ENCODE measurements at places on chromosomes 7 and 10.

GRCh38 chr7:4144172-4144701, 537.9 kb upstream of the FOXK1 start:
- ATAC-seq, result peak; percentile 29

DNA sequence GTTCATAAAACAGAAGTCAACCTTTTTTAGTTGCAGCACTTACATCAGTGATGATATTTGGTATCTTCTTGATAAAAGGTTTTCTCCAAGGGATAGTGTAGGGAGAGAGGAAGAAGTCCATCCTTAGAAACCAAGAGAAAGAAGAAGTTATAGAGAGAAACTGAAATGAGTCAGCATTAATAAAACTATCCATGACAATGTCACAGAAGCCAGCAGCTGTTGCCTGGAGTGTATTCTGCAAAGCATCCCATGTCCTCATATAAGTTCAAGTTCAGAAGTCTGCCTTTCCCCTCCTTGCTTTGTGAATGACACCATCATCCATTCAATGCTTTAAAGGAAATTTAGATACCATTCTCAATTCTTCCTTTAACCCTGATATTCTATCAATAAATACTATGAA, 14.4 kb upstream of the COL1A2 start:
- no peak for ATAC-seq

GRCh38 chr7:2004841-2005725, 227.7 kb downstream of the MAD1L1 start:
- no peak for ATAC-seq

DNA sequence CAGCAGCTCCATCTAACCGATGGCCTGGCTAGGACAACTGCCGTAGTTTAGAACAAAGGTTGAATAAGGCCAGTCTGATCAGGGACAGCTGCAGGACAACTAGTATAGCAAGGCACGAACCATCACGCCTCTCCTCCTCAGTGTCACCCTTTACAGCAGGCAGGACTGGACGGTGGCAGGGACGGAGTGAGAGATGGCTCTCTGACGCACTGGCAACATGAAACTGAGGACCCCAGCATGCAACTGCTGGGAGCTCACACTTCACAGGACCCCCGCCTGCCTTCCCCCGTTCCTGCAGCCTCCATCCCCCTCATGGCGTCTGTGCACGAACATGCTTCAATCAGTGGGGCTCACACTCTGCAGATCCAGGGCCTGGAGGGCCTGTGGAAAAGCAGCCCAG, 53.7 kb downstream of the ZRANB1 start:
- no peak for ATAC-seq

DNA sequence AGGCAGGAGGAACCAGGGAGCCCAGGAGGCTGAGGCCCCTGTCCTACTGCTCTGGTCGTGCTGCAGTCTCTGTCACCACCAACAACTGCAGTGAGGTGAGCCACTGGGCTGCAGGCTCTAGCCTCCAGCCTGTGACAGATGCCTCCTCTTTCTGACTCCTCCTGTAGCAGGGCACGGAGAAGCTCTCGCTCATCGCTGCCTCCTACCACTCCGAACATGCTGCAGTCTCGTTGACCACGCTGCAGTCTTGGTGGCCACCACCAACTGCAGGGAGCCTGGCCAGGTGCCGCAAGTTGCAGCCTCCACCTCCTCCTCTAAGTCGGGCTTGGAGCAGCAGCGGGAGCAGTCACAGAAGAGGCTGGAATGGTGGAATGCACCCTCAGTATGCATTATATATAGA, 22.1 kb upstream of the VOPP1 start:
- ATAC-seq, result no peak

- ATAC-seq, result no peak
Measured at GRCh38 chr7:38615665-38616064, 15.5 kb downstream of the AMPH start.

- no peak for ATAC-seq
Measured at GRCh38 chr10:110170142-110170971, 37.0 kb upstream of the MXI1 start.

DNA sequence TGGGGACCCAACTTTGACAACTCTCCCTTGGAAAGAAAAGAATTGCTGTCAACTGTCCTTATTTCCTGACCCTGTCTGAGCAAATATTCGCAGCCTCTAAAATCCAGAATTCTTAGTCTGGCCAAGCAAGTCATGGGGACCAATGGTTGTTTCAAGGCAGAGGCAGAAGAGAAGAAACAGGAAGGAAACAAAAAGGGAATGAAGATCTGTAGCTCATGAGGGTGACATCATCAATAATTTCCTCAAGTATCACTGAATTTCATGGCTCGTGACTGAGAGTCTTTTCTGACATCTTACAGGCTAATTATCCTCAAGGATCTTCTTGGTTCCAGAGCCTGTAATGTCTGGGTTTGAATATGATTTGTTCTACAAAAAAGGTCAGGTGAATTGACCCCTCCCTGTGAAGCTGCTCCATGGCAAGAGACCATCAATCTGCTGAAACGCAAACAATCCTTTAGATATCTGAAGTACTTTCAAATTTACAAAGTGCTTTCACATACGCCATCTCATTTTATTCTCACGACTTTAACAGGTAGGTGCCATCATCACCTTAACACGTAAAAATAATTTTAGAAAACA, 5.8 kb downstream of the CDK6 start:
- ATAC-seq, result no peak

DNA sequence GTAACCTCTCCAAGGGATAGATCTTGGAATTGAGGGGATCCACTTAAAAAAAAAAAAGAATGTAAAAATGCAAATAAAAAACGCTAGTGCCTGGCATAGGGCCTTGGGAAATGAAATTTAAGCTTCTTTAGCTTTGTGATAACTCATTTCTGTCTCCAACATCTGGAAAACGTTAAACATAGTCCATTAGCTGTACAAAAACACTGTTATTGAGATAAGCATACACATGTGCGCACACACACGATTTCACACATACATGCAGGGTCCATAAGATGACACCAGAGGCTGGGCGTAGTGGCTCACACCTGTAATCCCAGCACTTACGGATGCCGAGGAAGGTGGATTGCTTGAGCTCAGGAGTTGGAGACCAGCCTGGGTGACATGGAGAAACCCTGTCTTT, 13.7 kb upstream of the CUL2 start:
- no peak for ATAC-seq

DNA sequence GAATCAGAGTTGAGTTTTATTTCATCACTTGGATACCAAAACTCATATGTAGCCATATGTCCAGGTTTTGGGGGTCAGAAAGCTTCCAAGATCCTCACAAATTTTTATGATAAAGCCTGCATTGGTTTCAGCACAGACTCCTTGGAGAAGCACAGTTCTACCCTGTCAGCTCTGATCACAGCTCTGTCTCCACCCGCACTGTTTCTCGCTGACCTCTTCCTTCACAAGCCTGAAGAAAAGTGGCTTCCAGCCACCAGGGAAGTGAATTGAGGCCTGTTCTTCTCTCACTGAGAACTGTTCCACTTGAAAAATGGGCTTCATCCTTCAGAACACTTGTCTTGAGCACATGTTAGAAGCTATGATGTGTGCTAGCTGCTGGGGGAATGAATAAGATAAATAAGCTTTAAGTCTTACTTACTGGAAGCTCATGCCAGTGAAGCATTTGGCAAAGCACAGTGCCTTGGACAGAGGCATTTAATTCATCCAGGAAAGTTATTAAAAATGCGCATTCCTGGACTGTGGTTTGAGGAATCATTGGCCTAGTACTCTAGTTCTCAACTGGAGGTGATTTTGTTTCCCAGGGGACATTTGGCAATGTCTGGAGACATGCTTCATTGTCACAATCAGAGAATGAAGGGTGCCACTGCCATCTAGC, 133.6 kb downstream of the BMPER start:
- ATAC-seq, result peak; percentile 59

GRCh38 chr10:114684822-114685209, 26.7 kb upstream of the ABLIM1 start:
- peak; percentile 73 for ATAC-seq

DNA sequence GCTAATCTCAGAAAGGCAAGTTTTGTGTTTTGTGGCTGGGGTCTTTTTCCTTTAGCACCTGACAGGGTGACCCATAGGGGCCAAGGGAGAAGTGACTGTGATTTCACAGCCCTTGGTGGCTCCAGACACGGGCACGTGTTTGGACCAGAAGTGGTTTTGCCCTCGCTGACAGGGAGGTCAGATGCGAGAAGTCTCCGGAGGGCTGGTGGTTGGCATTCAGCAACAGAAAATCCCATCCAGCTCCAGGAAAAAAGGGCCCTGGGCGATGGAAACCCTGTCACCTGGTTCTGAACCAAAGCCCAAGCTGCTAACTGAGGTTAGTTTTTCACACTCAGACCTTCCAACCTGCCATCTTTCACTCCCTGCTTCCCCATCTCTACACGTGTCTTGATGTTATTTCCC, 272.9 kb downstream of the TRIL start:
- no peak for ATAC-seq

DNA sequence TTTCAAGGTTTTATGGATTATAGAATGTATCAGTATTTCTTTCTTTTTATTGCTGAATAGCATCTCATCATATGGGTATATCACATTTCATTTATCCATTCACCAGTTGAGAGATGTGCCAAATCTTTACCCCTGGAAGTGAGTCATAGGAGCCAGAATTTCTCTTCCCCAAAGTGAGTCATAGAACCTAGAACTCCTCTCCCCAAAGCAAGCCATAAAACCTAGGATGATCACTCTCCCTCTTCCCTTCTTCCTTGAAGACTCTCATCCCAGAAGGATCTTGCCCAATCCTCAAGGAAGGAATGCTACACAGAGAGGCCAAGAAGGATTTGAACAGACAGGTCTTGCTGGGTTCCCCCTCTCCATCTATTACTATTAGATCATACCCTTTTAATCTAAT, 199.9 kb downstream of the EVX1 start:
- ATAC-seq, result no peak

DNA sequence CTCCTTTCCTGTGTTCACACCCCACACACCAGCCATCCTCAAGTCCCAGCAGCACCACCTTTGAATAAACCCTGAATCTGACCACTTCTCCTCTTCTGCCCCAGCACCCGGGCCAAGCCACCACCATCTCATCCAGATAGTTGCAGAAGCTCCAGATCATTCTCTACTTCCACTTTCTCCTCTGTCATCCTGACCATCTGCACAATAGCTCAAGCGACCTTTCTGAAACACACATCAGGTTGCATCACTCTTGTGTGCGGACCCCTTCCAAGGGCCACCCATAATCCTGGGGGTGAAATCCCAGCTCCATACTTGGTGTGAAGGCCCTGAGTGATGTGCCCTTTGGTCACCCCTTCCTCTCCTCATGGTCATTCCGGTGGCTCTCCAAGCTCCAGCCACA, 187.4 kb upstream of the GALNT17 start:
- ATAC-seq, result no peak

All from SK-N-SH treated with all-trans-retinoic acid at 6 μM for 48 hours (cell line).